ENCODE measurements at places on chromosomes 7 and 10.

DNA sequence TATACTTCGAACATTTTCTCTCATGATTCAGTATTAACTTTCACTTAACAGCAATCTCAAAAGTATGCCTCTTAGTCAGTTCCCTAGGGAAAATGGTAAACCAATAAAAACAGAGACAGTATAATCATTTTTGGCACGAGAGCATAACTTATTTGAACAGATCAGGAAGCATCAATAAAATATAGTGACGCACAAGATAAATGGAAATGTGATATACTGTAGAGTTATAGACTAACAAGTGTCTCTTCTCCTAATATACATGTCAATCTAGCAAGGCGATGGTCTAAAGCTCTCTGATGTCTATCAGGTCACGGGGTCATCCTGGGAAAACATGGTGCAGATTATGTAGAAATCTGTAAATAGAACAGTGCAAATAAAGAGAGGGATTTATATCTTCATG lies 131.6 kb downstream of the HGF start:
- DNase-seq = no peak

DNA sequence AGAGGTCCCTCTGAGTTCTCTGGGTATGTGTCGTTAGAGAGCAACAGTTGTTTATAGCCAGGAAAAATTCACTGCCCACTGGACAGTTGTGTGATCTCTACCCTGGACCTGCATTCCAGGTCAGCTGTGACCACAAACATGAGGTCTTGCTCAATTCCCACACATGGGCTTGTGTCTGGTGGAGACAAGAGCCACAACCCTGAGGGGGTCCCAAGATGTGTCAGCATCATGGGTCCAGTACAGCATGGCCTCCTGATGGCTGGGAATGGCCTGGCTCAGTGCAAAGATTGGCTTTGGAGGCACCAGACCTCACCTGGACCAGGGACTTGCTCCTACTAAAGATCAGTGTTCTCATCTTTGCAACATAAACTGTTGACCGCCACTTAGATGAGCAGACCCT lies 751.6 kb downstream of the GRID1 start:
- DNase-seq = no peak

GRCh38 chr10:64261676-64262075 lies 740.5 kb downstream of the REEP3 start:
- no peak for DNase-seq

- DNase-seq = no peak
These were observed 916.2 kb upstream of the GHITM start for GRCh38 chr10:83222832-83223742.

DNA sequence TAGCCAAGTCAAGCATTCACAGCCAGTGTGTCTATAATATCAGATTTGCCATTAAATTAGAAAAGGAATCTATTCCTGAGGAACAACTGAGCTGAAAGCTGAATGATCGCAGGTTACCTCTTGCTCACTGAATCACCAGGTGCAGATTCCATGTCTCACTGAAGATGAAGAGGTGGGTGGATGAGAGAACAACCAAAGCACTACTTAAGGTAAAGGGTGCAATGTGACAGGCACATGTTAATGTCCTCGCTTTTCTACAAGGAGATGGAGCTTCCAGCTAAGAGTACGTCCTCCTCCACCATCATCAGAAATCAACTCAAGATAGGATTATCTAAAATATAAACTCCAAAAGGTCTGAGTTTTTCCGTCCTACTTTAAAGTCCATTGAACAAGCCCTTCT lies 4.6 kb downstream of the SORCS1 start:
- DNase-seq = no peak

GRCh38 chr10:110513949-110514348 lies 16.2 kb downstream of the DUSP5 start:
- no peak for DNase-seq

DNA sequence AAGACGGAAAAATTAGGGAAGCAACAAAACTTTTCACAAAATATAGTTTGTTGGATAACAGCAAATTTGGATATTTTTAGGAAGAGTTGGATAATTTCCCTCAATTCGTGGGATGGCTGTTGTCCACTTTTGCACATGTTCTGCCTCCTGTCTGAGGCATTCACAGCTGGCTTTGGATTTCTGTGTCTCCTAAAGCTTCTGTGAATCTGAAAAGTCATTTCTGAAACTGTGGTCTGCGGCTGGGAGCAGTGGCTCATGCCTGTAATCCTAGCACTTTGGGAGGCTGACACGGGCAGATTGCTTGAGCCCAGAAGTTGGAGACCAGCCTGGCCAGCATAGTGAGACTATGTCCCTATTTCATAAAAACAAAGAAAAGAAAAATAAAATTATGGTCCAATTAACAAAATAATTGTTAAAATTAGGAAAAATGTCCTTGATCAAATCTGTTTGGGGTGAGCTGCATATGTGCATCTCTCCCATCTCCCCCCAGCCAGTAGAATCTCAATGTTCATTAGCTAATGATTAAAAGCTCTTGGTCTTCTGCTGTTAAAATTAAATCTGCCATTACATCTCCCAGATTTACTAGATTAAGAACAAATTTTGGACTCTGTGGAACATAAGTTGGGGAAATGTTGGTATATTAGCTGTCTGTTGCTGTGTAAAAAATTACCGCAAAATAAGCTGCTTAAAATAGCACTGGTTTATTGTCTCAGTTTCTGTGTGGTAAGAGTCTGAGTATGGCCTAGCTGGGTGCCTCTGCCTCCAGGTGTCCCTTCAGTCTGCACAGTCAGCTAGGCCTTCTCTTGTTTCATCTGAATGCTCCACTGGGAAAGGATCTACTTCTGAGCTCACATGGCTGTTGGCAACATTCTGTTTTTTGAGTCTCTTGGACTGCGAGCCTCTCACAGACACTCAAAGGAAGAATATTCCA lies 332.0 kb upstream of the FZD1 start:
- no peak for DNase-seq

DNA sequence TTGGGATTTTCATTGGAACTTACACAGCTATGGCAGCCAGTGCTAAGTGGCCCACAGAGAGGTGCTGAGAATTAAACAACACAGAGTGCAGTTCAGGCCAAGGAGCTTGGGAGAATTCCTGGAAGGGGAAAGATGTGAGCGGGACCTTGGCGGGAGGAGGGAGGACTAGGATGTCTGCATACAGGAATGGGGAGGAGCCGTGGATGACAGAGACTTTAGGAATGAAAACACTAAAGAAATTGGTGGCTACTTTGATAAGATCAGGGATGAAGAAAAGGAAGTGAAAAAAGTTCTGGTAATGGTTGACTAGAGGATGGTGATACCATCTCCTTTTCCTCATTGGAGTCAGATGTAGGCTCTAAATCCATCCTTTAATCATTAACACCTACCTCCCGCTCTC lies 234.2 kb upstream of the FZD8 start:
- no peak for DNase-seq

DNA sequence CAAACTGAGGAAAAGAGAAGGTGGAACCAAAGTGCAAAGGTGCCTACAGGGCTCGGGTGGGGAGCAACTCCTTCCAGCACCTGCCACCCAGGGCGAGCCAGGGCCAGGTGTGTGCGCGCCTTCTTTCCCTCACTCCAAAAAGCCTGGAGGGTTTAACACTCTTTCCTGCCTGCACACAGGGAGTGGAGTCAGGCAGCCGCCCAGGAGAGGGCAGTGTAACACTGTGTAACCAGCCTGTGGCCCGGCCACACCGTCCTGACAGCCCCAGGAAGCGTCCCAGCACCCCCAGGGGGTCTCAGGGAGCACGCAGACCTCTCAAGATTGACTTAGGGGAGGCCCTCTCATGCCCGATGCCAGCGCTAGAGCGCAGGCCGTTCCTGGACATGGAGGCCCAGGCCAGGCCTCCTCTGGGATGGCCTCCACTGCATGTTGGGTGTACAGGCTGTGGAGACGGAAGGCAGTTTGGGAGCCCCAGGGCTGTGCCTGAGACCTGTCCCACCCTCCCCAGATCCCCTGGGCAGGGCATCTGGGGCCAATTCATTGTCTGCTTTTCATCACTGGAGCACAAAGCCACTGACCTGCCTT lies 13.4 kb downstream of the BRI3 start:
- no peak for DNase-seq

DNA sequence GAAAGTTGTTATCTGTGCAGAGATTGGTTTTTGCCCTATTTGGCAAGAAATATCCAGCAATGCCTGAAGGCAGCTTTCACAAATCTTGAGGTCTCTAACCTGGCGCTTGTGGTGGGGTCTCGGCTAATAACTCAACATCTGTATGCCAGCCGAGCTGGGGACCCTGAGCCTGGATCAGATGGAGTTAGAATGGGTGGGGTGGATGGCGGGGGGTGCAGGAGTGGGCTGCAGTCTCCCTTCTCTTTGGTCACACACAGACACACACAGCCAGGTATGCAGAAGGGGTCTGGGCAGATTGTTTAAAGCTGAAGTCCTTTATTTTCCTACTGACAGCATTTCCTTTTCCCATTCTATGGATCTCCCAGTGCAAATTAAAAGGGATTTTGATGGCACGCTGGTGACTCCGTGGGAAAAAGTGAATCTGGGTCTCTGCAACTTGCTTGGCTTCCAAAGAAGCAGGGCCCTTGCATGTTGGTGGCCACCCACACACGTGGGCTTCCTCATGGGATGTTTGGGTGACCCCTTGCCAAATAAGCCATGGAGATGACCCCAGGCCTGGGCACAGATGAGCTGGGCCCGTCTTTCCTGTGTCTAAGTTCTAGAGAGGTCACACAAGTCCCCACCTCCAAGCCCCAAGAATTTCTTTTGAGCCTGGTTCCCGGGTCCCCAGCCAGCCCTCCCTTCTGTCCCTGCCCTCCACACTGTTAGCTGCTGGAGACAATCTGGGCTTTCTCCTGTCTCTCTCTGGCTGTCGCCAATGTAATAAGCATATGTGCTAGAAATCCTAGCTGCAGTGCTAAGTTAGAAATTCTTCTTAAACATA lies 39.9 kb upstream of the EMX2 start:
- DNase-seq = no peak

DNA sequence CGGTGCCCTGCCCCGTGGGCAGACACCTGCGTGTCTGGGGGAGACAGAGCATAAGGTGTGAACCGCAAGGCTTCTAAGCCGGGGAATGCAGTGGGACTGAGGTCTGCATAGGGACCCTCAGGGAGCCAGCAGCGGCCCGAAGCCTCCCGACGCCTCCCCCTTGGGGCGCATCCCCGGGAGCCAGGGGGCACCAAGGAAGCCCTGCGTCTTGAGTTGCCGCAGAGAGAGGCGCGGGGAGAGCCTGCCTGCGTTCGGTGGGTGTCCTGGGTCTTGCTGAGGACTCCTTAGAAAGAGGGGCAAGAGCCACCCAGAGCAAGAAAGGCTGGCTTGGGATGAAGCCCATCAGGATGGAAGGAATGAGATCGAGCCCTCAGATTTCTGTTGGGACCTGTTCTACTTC lies 18.2 kb upstream of the UNCX start:
- no peak for DNase-seq

GRCh38 chr10:125584954-125585353 lies 98.0 kb downstream of the TEX36 start:
- DNase-seq = no peak
